ENCODE measurements at places on chromosomes 1 and 21.

GRCh38 chr1:153509729-153510354 lies 25.9 kb downstream of the S100A6 start:
- peak; percentile 67 for DNase-seq

- DNase-seq = no peak
These were observed 12.5 kb upstream of the GPR153 start for GRCh38 chr1:6273380-6273891.

GRCh38 chr1:60390593-60391282 lies 317.2 kb upstream of the C1orf87 start:
- DNase-seq = no peak

- DNase-seq = no peak
These were observed 142.1 kb upstream of the ARHGEF16 start for GRCh38 chr1:3312310-3312897.

DNA sequence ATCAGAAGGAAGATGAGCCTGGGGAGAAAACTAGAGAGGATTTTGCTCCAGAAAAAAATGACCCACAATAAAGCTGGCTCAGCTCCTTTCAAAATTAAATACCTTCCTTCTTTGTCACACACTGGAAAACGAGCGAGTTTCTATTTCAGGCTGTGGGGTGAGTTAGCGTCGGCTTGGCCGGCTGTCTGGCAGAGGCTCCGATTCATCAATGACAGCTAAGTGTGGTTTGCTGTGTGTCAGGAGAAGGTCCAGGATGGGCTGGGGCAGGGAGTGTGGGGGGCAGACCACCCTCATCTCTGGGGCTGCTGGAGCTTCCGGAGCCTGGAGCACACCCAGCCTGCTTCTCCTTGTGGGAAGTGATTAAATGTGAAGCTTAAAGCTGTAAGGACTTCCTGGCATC lies 120.2 kb downstream of the ETS2 start:
- DNase-seq = no peak

GRCh38 chr1:162067466-162067865 lies 2.0 kb upstream of the NOS1AP start:
- no peak for DNase-seq

- no peak for DNase-seq
These were observed 20.2 kb upstream of the ZNF436 start for GRCh38 chr1:23389837-23390321.

- no peak for DNase-seq
These were observed 49.7 kb upstream of the GFI1 start for GRCh38 chr1:92536211-92536979.

- no peak for DNase-seq
These were observed 21.8 kb downstream of the PSMB2 start for GRCh38 chr1:35619237-35620121.

DNA sequence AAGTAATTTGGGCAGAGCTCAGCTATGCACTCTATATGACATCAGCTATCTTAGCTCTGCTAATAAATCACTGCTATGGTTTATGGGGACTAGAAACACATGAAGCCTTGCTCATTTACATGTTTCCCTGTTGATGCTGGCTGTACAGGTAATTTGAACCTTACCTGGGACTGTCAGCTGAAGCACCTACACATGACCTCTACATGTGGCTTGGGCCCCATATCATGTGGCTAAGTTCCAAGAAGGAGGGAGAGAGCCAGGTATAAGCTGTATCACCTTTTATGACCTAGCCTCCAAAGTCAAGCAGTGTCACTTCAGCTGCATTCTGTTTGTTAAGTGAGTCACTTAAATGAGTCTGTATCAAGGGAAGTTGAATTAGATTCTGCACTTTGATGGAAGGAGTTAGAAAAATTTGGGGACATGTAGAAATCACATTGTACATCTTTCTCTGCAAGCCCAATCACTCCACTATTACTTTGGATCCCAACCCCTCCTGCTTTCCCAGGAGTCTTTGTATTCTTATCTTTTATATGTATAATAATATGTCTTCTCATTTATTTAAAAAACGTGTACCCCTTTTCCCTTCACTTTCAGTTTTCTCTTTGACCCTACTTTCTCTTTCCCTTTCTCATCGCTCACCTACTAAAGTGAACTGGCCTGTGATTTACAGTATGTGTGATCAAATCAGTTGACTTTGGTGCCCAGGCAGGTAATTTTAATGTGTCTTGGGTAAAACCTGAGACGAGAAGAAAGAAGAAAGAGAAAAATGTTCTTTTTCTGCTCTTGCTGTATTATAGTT lies 53.4 kb upstream of the PRKACB start:
- no peak for DNase-seq

DNA sequence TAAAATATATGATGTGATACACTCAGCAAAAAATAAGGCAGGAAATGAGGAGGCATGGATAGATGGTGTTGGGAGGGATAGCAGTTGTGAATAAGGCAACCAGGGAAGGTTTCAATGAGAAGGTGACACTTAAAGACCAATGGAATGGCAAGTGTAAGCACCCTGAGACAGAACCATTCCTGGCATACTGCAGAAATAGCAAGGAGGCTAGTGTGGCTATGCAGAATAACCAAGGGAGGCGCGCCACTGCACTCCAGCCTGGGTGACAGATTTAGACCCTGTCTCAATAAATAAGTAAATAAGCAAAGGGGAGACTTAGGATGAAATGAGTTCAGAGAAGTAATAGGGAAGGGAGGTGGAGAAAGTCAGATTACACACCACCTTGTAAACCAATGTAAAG lies 113.9 kb downstream of the TOMM20 start:
- DNase-seq = no peak

DNA sequence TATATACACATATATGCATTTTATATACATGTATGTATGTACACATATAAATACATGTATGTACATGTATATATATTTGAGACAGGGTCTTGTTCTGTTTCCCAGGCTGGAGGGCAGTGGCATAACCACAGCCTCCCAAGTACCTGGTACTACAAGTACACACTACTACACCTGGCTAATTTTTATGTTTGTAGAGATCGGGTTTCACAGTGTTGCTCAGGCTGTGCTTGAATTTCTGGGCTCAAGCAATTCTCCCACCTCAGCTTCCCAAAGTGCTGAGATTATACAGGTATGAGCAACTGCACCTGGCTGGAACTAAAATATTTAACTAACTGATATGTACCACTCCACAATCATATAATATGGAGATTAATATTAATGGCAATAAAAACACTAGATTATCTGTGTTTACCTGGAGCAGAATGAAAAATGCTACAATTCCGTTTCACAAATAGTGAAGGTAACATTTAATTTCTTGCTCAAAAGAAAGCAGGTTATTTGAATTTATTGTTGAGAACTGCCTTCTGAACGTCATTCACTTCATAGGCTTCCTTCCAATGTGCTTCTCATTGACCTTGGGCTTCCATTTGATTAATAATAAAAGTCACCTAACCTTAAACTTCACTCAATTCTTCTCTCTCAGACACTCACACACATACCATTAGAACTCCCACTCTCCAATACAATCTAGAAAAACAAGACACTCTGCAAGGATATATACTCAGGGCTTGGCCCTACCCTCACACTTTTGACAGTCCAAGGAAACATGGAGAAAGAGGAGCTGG lies 57.0 kb downstream of the PTGER3 start:
- DNase-seq = no peak

DNA sequence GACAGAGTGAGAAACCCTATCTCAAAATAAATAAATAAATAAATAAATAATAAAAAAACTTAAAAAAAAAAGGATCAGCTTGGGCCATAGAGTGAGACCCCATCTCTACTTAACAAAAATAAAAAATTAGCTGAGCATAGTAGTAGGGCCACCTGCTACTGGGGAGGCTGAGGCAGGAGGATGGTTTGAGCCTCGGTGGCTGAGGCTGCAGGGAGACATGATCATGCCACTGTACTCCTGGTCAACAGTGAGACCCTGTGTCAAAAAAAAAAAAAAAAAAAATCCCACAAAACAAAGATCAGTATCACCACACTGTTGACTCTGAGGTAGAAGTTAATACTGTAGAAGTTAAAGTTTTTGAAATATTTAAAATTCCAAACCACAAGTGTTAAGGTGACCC lies 29.1 kb downstream of the SLC16A1 start:
- DNase-seq = no peak

- DNase-seq = no peak
These were observed 4.8 kb upstream of the CHIA start for GRCh38 chr1:111285879-111286278.

- DNase-seq = no peak
These were observed 127.5 kb upstream of the DNAH14 start for GRCh38 chr1:224801844-224802490.

DNA sequence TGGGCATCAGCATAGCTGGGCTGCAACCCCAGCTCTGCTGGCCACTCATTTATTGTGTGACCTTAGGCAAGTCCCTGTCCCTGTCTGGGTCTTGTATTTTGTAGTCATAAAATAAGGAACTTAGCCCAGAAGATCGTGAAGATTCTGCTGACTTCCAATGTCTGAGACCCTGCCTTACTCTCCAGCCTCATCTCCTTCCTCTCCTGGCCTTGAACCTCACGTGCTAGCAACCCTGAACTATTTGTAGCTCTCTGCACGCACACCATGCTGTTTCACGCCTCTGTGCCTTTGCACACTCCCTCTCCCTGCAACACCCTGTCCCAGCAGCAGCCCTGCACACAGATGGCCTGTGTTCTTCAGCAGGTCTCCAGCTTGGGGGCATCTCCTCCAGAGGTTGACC lies 121.1 kb downstream of the LACTBL1 start:
- no peak for DNase-seq

DNA sequence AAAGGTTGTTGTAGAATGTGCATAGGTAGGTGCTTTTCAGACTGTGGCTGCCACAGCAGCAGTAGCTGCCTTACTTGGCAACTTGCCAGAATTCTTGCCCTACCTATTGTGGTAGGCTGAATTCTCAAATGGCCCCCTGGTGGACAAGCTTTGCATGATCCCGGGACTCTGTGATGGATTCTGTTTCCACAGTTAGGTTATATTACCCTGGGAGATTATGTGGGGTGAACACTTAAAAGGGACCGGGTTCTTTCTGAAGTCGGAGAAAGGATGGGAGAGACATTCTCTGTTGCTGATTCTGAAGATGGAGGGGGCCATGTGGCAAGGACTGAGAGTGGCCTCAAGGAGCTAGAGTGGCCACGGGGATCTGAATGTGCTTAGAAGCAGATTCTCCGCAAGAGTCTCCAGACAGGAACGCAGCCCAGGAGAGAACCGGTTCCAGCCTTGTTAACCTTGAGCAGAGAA lies 32.1 kb upstream of the KCNE1 start:
- peak; percentile 9 for DNase-seq

Data from activated CD4-positive, alpha-beta T cell treated with anti-CD3 and anti-CD28 coated beads for 24 hours (primary cell).